Stimulated activated CD4-positive, alpha-beta T cell treated with anti-CD3 and anti-CD28 coated beads, Interleukin-12 subunit alpha, Interleukin-12 subunit beta, amount 100 ng/mL, for 24 hours (primary cell): ENCODE measurements at places on chromosomes 5 and 9.

- no peak for DNase-seq
These were observed 219.8 kb downstream of the C9orf50 start for GRCh38 chr9:129400971-129401622.

DNA sequence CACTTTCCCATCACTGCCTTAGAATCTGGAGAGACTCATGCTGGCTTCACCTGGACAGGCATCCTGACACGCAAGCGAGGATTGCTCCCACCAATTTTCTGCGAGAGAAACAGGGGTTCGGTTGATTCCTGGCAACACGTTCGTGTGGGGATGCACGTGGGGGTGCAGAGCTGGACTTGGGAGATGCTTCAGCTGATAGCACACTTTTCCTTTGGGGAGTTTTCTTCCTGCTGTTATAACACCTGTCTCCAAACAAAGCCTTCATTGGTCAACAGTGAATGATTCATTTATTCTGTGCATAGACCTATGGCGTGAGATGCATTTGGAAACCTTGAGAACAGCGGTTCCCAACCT is 50.0 kb downstream of the ROPN1L start:
- DNase-seq = no peak

GRCh38 chr9:7906783-7907550 is 107.4 kb upstream of the DMAC1 start:
- no peak for DNase-seq

DNA sequence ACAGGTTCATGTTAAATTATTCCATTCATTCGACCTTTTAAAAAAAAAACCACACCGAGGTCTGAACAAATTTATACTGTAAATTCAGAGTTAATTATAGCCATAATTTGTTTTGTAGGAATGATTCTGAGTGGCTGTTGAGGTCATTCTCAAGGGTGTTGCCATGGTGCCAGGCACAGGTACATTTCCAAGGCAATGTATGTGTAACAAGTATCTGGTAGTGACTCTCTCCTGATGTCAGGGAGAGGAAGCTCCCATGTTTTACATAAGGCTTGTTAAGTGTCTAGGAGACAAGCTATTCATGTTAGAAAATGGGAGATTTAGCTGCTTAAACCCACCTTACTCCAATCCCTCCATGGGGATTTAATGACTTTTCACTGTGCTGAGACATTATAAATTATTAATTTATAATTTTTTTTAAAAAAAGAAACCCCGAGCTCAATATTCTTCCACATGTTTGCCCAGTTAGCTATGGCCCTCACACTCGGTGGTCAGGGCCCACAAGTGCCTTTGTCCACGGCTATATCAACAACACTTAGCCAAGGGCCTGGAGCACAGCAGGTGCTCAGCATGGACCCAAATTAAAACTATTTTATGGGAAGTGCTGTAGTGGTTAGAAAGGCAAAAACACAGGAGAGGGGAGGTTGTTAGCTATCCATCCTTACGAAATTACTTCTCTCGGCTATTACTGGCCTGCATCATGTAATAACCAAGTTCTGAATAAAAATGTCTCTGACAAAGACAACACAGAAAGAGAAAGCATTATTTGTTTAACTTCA is 154.6 kb upstream of the GNA14 start:
- DNase-seq = no peak

GRCh38 chr9:131745610-131746009 is 5.7 kb upstream of the RAPGEF1 start:
- no peak for DNase-seq

- no peak for DNase-seq
These were observed 16.9 kb upstream of the SNCAIP start for GRCh38 chr5:122295138-122295537.

DNA sequence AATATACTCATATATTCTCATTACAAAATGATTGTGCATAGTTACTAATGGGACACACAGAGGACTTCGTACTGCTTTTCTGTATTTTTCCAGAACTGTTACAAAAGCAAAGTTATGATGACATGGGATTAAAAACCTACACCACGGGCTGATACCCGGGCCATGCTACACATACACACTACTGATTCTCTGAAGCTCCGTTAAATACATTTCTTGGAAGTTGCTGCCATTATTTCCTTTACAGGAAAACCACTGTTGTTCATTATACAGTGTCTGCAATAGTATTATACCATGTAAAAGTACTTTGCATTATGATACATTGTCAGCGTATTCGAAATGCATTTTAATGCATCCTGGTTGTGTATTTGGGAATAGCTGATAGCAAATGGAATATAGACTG is 32.5 kb downstream of the EBF1 start:
- DNase-seq = no peak

DNA sequence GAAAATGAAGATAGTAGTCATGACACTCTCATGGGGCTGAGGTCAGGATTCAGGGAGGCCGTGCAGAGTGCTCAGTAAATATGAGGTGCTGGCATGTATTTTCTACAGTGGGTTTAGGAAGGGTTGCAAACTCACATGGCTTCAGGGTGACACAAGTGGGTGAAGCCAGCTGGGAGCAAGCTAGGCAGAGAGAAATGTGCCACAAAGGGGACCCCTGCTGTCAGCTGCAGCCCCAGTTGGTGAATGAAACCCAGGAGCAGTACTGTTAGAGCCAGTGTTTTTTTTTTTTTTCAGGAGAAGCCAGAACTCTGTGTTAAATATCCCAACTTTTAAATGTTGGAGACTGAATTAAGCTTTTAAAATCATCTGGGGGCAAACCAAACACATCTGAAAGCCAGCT is 75.3 kb downstream of the INSYN2B start:
- DNase-seq = no peak

DNA sequence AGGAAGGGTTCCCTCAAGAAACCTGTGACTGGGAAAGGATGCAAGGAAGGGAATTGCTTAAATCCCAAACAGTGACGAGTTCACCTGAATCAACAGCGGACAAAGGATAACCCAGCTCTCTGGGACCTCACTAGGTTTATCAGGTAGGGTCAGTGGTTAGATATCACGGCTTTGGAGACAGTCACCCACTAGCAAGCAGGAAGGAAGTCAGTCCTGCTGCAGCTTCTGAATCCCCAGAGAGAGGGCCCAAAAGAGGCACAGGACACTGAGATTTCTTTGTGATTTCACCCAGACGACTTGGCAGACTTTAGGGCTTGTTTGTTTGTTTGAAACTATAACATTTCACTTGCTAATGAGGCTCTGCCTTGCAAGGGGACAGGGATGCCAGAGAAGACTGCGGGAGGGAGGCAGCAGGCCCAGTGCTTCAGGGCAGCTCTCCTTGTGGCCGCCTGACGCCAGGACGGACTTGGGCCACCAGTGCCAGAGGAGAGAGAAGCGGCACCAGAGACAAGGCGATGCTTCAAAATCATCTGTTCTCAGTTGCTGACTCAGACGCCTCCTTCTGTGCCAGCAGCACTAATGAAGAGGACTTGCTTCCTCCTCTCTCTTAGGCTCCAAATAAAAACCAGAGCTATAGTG is 275.6 kb upstream of the SLC30A5 start:
- DNase-seq = no peak

DNA sequence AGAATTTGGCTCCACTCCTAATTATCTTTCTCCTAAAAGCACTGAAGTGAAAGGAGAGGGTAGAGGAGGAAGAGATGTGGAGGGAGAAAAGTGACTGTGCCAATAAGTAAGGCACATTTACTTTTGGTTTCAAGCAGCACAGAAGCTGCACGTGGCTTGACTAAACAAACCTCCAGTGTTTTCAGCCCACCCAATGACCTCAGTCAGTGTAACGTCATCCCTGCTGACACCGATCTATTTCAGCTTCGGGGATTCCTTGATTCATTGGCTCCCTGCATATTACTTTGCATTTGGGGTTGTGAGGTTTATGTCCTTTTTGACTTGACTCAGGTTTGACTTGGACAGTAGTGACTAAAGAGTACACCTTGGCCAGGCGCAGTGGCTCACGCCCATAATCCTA is 35.6 kb upstream of the NIM1K start:
- DNase-seq = no peak

- no peak for DNase-seq
These were observed 7.5 kb downstream of the ZNF366 start for GRCh38 chr5:72499730-72500129.

DNA sequence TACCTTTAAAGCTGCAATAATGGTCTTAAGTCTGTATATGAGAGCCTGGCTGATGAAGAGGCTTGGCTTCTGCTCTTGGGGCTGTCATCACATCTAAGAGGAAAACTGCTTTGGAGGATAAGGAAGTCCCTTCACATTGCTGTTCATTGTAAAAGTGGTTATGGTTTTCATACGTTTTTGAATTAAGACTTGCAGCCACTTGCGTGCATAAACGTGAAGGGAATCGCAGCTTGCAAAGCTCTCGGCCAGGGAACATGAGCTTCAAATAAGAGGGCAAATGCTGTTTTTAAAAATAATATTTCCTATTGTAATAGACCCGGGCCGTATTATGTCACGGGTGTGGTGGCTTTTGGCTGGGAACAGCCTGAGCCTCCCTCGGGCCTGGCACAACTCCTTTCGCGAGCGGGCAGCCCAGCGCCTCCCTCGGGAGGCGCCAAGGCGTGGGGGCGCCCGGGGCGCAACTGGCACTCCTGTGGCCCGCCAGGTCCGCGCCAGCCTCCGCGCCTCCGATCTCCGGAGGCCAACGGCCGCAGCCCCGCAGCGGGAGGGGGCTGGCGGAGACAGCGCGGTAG is 538 bp upstream of the ARHGEF28 start:
- no peak for DNase-seq
